ENCODE measurements at places on chromosomes 3 and 15.

GRCh38 chr15:74431645-74432044 is 2.1 kb downstream of the SEMA7A start:
- DNase-seq, result no peak

DNA sequence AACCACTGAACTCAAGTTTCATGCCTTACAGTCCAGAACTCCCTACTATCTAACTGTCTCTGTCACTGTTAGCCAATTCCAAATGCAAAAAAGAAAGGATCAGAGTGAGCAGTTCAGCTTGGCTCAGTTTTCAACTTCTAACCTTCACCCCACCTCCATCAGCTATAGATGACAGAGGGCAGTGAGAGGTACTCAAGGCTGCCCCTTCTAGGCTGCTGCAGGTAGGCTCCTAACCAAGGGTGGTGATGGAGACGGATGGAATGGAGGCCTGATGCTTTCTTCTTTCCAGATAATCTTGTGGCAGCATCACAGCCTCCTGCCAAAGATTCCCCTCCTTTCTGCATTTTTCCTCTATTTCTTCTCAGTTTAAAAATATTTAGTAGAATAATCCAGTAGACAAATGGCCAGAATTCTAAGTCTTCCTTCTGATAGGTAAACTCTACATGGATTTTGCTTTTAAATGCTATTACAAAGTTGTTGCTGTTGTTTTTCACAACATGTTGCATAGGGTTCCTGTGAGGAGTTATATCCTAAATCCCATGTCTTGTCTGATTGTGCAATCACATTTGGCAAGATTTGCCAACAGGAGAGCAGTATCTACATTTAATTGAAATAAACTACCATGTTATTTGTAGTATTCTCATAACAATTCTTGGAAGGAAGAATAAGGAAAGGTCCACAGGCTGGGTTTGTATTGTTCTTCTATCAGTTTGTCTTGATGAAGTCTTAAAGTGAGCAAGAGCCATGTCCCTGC is 301.6 kb upstream of the TRIM42 start:
- no peak for DNase-seq

GRCh38 chr3:58143417-58144055 is 67.2 kb downstream of the DNASE1L3 start:
- DNase-seq, result no peak

- DNase-seq, result no peak
These were observed 10.1 kb downstream of the CIDEC start for GRCh38 chr3:9869955-9870354.

DNA sequence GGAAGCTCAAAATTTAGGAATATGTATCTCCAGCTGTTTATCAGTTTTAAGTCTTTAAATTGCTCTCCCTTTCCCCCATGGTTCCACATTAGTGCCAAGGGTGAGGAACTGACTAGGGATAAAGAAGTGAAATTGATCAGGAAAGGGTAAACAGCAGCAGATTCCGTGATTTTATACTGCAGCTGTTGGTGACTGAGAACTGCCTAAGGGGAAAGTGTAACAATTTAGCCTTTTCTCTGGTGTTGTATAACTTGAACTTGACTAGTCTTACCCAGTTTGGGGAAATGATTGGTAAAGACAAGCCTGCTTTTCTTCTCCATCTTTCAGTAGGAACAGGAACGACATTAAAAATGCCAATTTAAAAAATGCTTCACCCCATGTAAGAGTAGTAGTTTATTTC is 5.0 kb downstream of the SPRED1 start:
- DNase-seq, result no peak

Data from stimulated activated CD4-positive, alpha-beta T cell treated with anti-CD3 and anti-CD28 coated beads, Interleukin-12 subunit alpha, Interleukin-12 subunit beta, amount 100 ng/mL, for 24 hours (primary cell).